ENCODE measurements at places on chromosomes 11 and 22.

DNA sequence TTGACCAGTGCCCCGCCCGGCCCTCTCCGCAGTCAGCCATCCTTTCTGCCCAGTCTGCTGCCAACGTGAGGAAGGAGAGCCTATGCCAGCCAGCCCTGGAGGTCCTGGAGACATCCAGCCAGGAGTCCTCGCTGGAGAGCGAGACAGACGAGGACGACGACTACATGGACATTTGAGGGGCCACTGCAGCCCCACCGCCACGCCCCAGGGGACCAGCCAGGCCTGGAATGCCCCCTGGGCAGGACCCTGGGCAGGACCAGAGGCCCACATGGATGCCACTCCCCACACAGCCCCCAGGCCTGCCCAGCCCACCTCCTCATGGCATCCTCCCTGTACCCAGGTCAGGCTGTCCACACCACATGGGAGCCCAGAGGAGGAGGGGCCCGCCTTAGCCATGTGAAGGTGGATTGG lies 3.3 kb upstream of the SUSD2 start:
- no peak for DNase-seq

- no peak for DNase-seq
Measured at GRCh38 chr11:116513894-116514293, 258.9 kb downstream of the BUD13 start.

DNA sequence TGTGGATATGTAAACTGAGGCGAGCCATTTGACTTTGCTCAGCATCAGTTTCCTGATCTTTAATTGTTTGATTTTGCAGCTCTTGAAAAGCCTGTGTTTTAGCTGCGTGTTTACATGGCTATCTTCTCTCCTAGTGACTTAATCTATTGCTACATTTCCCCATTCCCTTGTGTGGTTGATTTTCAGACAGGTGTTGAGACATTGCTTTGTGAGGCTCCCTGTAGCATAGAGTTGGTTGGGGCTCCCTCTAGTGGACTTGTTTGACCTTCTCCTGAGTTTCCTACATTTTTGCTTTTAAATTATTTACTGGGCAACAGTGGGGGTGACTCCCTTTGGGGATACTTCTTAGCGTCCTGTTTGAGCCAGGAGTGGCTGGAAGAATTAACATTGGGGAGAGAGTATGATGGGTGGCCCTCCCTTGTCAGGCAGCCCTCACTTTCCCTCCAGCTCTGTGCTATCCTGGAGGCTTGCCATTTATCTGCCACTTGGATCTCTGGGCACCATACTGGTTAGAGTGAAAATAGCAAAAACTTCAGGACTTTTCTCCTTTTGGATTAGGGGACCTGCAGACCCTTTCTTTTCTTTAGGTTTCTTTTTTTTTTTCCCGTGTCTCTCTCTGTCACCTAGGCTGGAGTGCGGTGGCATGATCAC lies 9.2 kb upstream of the CBL start:
- DNase-seq, result peak; percentile 37

GRCh38 chr11:34928960-34929680 lies 12.7 kb downstream of the PDHX start:
- no peak for DNase-seq

DNA sequence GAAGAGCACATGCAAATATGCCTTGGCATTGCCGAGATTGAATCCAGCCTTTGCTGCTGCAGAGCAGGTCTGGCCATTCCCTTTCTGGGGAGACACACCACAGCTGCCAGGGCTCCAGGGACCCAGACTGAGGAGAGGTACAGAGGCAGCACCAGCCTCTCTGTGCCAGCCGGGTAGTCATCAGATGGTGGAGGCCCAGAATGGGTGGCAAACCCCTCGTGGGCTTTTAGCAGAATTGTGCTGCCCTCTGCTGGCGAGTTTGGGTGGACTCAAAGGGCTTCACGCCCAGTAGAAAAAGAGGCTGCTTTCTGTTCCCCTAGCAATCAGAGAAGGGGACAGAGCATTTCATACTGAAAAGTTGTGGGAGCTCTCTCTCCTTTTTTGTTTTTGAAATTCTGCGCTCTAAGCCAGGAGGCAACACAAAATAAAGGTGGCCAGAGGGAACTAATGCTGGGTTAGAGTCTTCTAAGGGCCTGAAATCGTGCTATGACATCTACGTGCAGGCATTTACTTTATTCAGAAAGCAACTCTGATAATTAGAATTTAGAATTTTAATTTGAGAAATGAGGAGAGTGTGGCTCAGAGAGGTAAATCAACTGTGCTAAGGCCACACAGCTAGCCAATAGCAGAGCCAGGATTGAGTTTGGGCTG lies 158.8 kb upstream of the NAV2 start:
- DNase-seq, result peak; percentile 22
